Cardiac muscle cell (in vitro differentiated cells and primary cell): ENCODE measurements at places on chromosomes 6 and 20.

DNA sequence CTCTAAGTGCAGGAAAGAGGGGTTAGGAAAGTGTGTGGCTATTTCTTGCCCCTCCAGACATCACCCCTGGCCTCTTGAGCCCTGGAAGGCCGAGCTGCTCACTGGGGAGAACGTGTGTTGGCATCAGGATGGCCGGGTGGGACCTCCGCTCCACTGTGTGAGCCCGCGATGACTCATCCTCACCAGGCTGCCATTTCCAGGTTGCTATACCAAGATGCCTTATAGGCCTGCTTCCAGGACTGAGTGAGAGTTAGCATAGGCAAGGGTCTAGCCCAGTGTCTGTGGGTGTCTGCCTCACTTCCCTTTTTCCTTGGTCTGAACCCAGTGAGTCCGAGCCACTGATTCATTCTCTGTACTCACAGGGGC is 105.0 kb downstream of the MRPL14 start:
- no peaks in the 10 kb centered on the region for H3K4me1 ChIP-seq
- no peak overlapping the region for H3K4me3 ChIP-seq
- no peak for DNase-seq
- H3K27me3 ChIP-seq, result no peaks in the 10 kb centered on the region
- no peaks in the 10 kb centered on the region for H3K36me3 ChIP-seq

- no peak overlapping the region for H3K4me3 ChIP-seq
- peaks cover 18% of the 10 kb centered on the region for H3K4me1 ChIP-seq
- no peak overlapping the region for H3K27ac ChIP-seq
- no peak for DNase-seq
- no peaks in the 10 kb centered on the region for H3K36me3 ChIP-seq
- no peaks in the 10 kb centered on the region for H3K27me3 ChIP-seq
These were observed 9.5 kb upstream of the UQCC2 start for GRCh38 chr6:33720998-33721397.

DNA sequence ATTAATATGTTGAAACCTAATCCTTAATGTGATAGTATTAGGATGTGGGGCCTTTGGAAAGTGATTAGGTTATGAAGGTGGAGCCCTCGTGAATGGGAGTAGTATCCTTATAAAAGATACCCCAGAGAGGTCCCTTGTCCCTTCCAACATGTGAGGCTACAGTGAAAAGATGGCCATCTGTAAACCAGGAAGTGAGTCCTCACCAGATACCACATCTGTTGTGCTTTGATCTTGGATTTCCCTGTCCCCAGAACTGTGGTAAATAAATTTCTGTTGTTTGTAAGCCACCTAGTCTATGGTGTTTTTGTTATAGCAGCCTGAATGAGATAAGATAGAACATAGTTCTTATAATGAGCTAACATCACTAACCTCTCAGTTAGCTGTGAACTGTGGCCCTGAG is 16.6 kb upstream of the CALHM6 start:
- no peak overlapping the region for H3K4me3 ChIP-seq
- H3K36me3 ChIP-seq, result no peaks in the 10 kb centered on the region
- H3K27ac ChIP-seq, result no peak overlapping the region
- H3K4me1 ChIP-seq, result no peaks in the 10 kb centered on the region
- DNase-seq, result no peak

DNA sequence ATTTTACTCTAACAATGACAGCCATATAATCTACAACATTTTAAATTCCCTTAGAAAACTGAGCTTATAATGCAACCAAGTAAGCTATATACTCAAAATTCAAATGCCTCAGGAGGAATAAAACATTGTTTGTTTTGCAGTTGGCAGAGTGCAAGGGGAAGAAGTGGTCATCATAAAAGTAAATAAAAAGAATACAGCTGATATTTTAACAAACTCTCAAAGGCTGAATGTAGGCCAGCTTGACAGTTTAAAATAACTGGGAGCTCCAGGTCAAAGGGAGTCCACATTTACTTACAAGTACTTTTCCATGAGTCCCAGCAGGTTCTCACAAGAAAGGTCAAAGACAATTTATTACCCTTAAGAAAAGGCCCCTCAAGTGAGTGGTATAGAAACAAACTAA is 589.8 kb downstream of the BCKDHB start:
- no peak overlapping the region for H3K4me3 ChIP-seq
- no peaks in the 10 kb centered on the region for H3K4me1 ChIP-seq
- no peaks in the 10 kb centered on the region for H3K36me3 ChIP-seq
- DNase-seq, result no peak
- no peaks in the 10 kb centered on the region for H3K27me3 ChIP-seq

DNA sequence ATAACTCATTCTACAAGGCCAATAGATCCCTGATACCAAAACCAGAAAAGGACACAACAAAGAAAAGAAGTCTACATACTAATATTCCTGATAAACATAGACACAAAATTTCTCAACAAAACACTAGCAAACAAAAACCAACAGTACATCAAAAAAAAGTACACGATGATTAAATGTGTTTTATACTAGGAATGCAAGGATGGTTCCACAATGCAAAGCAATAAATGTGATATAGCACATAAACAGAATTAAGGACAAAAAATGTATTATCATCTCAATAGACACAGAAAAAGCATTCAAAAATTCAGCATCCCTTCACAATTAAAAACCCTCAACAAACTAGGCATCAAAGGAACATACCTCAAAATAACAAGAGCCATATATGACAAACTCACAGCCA is 23.2 kb downstream of the TREM1 start:
- H3K27me3 ChIP-seq, result no peaks in the 10 kb centered on the region
- DNase-seq, result no peak
- no peaks in the 10 kb centered on the region for H3K4me1 ChIP-seq

DNA sequence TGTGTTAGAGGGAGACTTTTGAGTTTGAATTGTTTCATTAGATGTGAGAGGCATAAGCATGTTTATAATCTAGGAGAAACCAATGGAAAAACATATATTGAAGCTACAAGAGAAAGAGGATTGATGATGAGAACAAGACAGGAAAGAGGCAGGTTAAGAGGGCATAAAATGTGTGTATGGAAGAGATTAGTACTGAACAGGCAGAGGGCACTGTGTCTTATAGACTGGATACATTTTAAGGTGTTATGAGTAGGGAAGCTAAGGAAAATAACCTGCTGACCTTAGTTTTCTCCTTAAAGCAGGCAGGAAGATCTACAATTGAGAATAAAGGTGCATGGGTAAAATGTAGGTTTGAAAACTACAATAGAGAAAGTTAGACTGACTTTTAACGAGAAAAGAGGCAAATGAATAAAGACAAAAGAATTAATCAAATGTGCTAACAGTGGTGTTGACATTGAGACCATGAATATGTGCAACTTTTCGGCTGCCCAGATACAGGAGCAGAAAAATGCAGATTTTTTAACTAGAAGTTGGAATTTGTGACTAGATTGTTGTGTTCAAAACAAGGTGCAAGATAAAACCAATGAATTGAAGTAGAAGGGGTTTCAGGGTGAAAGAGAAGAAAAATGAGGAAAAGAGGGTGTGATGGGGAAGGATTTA is 846.3 kb downstream of the HACE1 start:
- no peaks in the 10 kb centered on the region for H3K27me3 ChIP-seq
- H3K4me3 ChIP-seq, result no peak overlapping the region
- no peak overlapping the region for H3K27ac ChIP-seq
- H3K36me3 ChIP-seq, result no peaks in the 10 kb centered on the region

- no peak overlapping the region for H3K4me3 ChIP-seq
- H3K27me3 ChIP-seq, result no peaks in the 10 kb centered on the region
- no peak for DNase-seq
- no peak overlapping the region for H3K27ac ChIP-seq
- H3K36me3 ChIP-seq, result no peaks in the 10 kb centered on the region
These were observed 24.2 kb downstream of the AKAP12 start for GRCh38 chr6:151263967-151264366.

DNA sequence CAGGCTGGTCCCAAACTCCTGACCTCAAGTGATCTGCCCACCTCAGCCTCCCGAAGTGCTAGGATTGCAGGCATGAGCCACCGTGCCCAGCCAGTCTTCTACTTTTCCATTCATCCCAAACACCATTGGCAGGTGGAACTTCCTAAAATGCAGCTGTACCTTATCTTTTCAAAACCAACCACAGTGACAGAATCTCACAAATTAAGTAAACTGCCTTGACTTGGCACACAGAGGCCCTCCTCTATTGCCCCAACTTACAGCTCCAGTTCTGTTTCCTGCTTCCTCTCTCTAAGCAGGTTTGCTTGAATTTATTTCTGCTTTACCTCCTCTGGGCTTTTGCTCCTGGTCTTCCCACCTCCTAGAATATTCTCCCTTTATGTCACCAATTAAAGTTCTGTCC is 7.6 kb downstream of the MYB start:
- H3K27ac ChIP-seq, result no peak overlapping the region
- H3K36me3 ChIP-seq, result no peaks in the 10 kb centered on the region

GRCh38 chr6:94289131-94289530 is 869.8 kb upstream of the EPHA7 start:
- no peaks in the 10 kb centered on the region for H3K36me3 ChIP-seq
- H3K4me1 ChIP-seq, result peaks cover 4% of the 10 kb centered on the region
- no peak overlapping the region for H3K4me3 ChIP-seq
- no peak overlapping the region for H3K27ac ChIP-seq
- no peak for DNase-seq

DNA sequence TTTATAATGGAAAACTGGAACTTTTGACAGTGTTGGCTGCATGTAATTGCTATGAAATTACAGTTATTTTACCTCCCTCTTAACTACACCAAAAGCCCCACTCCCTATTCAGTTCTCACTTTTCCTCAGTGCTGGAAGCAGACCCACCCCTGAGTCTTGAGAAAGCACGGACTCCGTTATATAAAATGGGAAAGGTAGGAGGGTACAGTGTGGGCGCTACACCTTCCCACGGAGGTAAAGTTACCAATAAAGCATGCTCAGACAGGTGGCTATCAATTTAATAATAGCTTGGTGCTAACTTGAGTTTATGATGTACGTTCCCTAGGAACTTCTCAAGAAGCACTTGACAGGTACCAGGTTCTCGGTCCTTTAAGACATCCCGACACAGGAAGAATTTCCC is 59.0 kb downstream of the CLIC5 start:
- H3K27ac ChIP-seq, result no peak overlapping the region
- H3K36me3 ChIP-seq, result no peaks in the 10 kb centered on the region
- H3K4me3 ChIP-seq, result no peak overlapping the region
- peaks cover 32% of the 10 kb centered on the region for H3K4me1 ChIP-seq

- H3K27ac ChIP-seq, result peak overlapping the region; percentile 99
- no peaks in the 10 kb centered on the region for H3K27me3 ChIP-seq
- no peaks in the 10 kb centered on the region for H3K36me3 ChIP-seq
- DNase-seq, result peak; percentile 85
- H3K4me1 ChIP-seq, result peaks cover 22% of the 10 kb centered on the region
- peak overlapping the region; percentile 79 for H3K4me3 ChIP-seq
These were observed 927 bp downstream of the ASXL1 start for GRCh38 chr20:32358883-32359632.

DNA sequence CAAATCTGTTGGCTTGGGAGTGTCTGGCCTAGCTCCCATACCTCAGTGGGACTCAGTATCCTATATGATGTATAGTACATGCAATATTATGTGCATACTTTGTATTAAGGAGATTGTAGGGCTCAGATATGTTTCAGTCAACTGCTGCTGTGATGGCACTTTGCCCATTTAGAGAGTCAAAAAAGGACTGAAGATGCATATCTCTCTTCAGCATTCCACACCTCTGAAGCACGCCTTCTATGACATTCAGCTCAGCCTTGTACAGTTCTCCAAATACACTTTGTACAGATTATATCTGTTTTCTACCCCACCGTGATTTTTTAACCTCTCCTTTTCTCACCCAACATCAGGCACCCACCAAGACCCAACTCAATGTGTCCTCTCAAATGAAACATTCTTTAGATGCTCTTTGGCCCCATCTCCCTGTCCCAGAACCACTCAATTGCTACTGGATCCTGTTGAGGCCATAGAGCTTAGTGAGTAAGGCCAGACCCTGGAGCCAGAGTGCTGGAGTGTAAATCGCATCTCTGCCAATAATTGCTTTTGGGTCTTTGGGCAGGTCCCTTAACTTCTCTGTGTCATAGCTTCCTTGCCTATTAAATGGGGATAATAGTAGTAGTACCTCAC is 15.6 kb downstream of the ENPP1 start:
- DNase-seq, result no peak
- no peak overlapping the region for H3K27ac ChIP-seq
- no peaks in the 10 kb centered on the region for H3K36me3 ChIP-seq
- H3K27me3 ChIP-seq, result no peaks in the 10 kb centered on the region
- no peaks in the 10 kb centered on the region for H3K4me1 ChIP-seq
- no peak overlapping the region for H3K4me3 ChIP-seq

- H3K27ac ChIP-seq, result no peak overlapping the region
- no peaks in the 10 kb centered on the region for H3K36me3 ChIP-seq
- no peaks in the 10 kb centered on the region for H3K4me1 ChIP-seq
- H3K27me3 ChIP-seq, result no peaks in the 10 kb centered on the region
These were observed 121.6 kb upstream of the KCNG1 start for GRCh38 chr20:51144476-51144875.

GRCh38 chr20:4946986-4947385 is 54.3 kb downstream of the SLC23A2 start:
- H3K4me1 ChIP-seq, result no peaks in the 10 kb centered on the region
- no peaks in the 10 kb centered on the region for H3K36me3 ChIP-seq

DNA sequence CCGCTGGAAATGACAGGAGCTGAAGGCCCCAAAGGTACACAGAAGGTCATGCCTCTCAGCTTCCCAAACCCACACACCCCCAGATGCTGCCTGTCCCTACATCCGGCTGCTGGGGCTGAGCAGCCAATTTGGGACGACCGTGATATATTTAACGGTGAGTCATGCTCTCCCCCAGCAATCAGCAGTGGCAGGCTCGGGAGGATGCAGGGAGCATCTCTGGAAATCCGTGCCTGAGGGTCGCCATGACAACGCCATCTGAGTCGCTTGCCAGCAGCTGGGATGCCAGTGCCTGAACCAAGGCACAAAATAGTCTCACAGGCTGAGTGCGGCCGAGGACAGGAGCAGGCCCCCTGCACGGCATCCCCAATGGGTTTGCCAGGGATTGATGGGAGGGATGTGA is 57.9 kb downstream of the KCNB1 start:
- no peaks in the 10 kb centered on the region for H3K4me1 ChIP-seq
- H3K36me3 ChIP-seq, result no peaks in the 10 kb centered on the region

DNA sequence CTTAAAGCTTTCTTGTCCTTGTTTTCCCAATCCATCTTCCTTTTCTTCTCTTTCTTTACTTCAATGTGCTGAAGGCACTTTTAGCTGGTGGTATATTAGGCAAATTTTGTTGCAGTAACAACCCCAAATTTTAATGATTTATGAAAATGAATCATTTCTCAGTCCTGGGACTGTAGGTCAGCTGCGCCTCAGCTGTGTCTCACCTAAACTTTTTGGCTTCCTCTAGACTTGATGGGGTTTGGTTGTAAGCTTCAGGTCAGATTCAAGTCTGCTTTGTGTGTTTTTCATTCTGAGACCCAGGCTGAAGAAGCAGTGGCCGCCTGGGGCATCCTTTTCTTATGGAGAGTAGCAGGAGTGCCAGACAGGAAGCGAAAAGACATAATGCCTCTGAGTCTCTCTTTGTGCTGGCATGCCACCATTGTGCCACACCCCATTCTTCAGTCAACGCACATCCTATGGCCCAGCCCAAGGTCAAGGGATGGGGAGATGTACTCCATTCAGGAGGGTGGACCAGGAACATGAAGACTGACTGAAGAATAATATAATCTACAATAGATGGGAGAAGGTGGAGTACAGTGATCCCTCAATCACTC is 28.9 kb upstream of the CD83 start:
- H3K4me3 ChIP-seq, result no peak overlapping the region
- H3K4me1 ChIP-seq, result no peaks in the 10 kb centered on the region
- H3K36me3 ChIP-seq, result no peaks in the 10 kb centered on the region
- H3K27ac ChIP-seq, result no peak overlapping the region
